ENCODE measurements at places on chromosomes 3 and 15.

DNA sequence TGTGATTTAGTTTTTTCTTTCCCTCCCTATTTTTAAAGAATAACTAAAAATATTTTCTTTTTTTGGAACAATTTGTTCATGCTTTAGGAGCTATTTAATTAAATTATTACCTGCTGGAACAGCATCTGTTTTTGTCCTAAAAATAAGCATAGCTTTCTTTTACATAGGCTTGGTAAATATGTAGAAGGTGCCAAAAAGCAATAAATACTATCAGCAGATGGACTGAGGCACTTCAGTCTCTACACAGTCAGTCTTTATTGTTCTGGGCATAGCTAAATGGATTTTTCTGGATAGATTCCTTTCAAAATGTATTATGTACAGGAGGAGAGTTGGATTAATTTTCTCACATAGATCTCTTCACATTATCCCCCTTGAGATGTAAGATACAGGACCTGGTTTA is 223.5 kb downstream of the NAALADL2 start:
- DNase-seq: no peak

DNA sequence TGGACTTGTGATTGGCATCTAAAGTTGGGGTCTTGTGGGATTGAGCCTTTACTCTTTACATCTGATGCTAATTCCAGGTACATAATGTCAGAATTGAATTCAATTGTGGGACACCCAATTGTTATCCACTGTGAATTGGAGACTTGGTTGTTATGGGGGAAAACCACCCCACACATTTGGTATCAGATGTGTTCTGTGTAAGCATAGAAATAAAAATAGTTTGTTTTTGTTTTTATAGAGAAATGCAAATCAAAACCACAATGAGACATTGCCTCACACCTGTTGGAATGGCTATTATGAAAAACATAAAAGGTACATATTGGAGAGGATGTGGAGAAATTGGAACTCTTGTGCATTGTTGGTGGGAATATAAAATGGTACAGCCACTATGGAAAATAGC is 58.5 kb downstream of the CPA3 start:
- no peak for DNase-seq

GRCh38 chr3:9080163-9080562 is 116.9 kb upstream of the RAD18 start:
- DNase-seq: no peak

DNA sequence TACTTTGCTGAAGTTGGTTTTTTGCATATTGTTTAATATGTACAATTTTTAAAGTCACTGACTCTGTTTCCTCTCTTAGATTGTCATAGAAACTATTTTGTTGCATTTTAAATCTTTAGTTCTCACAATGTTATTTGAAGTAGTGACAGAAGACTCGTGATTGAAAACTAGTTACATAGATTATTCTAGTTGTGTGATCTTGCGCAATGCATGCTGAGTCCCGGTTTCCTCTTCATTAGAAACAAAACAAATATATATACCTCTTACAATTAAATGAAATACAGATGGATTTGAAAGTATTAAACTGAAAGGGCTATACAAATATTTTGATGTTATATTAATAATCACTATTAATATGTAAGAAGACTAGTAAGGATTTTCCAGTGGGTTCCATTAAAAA is 333.0 kb downstream of the LPP start:
- DNase-seq: no peak

DNA sequence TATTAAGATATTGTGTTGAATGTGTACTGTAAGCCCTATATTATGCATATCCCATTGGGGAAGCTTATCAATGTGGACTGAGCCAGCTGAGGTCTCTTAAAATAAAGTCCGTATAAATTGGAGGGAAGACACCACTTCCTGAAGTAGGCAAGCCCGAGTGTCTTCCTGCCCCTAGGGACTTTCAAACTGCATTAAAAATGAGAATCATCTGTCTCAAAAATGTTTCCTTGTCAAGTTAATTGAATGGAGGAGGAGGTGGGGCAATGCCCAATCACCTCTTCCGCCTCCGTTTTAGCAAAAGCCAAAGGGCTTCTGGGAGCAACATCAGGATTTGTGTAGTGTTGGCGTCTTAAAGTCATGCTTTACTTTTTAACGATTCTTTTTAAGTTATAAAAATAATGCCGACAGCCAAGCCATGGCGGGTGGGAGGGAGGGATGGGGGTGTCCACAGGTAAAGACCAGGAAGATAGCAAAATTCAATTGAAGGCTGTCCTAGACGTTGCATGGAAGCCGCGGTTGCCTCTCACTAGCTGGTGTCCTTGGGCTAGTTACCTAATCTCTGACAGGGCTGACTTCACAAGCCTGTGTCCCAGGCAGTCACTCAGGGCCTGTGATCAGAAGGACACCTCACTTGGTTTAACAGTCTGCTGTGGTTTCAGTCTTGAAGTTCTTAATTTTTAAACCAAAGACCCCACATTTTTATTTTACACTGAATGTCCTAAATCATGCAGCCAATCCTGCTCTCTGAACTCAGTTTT is 524.9 kb upstream of the PROK2 start:
- peak; percentile 12 for DNase-seq

DNA sequence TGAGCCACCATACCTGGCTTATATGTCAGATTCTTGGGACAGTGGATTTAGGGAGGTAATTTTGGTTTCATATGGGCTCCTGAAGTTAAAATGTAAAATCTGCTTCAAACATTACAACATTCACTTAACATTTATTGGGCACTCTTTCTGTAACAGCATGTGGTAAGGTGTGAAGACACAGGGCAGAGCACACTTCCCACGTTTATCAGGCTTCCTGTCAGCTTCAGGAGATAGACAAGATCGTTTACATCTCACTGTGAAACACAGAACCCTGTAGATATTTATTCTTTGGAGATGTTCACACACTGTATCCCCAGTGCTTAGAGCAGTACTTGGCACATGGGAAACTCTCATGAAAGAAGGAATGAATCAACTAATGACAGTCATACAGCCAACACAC is 426.0 kb upstream of the RARB start:
- DNase-seq: no peak

- DNase-seq: no peak
Observed at GRCh38 chr3:100022506-100022905, 91.8 kb downstream of the FILIP1L start.

- DNase-seq: peak; percentile 71
Observed at GRCh38 chr15:98311566-98312188, 336.7 kb upstream of the IGF1R start.

- no peak for DNase-seq
Observed at GRCh38 chr3:177529716-177530335, 332.5 kb upstream of the TBL1XR1 start.

DNA sequence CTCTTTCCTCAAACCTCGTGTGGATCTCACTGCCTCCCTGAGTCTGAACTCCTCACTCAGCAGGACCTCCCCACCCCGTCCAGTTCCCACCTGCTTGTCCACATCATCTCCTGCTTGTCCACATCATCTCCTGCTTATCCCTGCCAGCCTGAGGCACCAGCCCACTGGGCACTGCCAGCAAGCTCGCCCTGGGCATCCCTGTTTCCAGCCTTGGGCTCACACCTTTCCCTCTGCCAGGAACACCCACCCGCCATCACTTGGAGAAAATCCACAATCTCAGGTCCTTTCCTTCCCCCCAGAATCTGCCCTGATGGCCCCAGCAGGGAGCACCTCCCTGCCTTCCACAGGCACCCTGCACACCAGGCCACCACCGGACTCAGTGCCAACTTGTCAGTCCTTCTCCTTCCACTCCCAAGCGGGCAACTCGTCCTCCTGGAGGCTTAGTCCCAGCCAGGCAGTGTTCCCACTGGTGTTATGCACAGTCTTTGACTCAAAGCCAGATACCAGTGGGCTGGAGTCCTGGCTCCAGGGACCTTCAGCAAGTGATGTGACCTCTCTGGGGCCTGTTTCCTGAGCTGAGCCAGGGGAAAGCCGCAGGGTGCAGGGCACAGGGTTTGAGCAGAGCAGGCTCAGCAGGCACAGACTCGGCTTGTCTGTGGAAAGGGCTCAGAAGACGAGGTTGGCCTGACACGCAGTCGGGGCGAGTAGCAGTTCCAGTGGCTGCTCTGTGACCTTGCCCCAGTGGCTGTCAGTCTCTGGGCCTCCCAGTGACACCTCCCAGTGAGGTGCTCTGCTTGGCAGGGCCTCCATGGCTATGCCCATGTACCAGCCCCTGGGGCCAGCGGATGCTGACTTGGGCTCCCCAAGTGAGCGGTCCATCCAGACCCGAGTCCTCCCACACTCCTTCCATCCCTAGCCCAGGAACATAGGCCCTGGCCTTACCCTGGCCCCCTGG is 9.5 kb upstream of the MESP2 start:
- DNase-seq: no peak

DNA sequence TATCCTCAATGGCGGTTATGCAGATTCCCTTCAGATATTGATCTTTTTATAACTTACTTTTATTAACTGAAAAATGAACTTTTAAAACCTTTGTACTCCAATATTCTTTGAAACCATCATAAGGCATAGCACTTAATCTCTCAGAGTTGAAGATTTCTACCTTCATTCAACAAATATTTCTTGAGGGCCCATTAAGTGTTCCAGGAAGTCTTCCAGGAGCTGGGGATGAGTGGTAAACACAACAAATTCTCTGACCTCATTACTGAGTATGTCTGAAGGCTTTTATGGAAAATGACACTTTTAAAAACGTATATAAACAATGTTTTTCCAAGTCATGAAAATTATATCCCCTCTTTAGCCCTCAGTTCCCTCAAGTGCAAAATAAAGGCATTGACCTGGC is 575.3 kb upstream of the IL12A start:
- no peak for DNase-seq

DNA sequence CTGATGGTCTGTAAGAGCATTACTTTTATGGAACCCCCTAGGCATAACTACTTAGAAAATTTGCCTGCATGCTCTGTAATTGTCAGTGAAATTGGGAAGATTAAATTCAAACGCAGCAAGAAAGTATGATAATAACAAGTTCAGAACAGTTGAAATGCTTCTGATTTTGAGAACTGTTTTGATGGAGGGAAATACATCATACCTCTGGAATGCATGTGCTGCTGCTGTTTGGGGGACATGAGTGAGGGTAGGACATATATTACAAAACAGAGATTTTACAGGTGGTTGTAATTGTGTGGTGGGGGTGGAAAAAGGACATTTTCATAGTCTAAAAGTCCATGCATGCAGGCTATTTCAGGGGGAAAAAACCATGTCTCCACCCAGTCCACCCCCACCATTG is 135.0 kb upstream of the DPH6 start:
- no peak for DNase-seq

GRCh38 chr3:27317096-27317495 is 52.1 kb downstream of the NEK10 start:
- no peak for DNase-seq

GRCh38 chr3:36416599-36416998 is 36.3 kb downstream of the STAC start:
- no peak for DNase-seq

DNA sequence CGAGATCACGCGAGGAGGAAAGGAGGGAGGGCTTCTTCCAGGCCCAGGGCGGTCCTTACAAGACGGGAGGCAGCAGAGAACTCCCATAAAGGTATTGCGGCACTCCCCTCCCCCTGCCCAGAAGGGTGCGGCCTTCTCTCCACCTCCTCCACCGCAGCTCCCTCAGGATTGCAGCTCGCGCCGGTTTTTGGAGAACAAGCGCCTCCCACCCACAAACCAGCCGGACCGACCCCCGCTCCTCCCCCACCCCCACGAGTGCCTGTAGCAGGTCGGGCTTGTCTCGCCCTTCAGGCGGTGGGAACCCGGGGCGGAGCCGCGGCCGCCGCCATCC is 1.1 kb upstream of the SETD5 start:
- DNase-seq: peak; percentile 77

DNA sequence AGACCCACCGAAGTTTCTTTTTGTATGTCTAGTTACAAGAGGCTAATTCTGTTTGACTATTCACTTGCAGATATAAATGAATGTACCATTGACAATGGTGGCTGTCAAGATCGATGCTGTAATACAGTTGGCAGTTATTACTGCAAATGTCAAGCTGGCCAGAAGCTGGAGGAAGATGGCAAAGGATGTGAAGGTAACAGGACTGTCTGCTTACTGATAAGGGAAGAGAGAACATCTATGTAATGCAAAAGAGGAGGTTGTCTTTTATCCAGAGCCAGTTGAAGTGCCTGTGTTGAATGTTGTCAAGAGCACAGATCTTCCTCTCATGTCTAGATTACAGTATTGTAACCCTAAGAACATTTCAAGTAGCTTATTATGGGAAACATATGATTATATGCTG is 549.5 kb upstream of the GOLIM4 start:
- no peak for DNase-seq

DNA sequence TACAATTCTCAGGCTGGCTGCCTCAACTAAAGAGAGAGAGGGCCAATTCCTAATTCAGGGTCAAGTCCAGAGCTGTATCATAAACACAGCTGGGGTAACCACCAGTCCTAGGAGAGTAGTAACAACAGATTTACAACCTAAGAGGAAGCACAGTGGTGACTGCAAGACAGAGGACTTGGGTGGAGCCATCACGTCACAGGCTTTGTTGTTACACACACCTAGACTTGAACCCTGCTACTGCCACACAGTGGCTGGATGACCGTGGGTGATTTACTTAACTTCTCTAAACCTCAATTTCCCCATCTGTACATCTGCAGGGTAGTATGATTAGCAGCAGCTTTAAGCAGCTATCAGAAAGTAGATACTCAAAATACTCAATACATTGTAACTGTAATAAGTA is 78.6 kb downstream of the MYLK start:
- DNase-seq: no peak

DNA sequence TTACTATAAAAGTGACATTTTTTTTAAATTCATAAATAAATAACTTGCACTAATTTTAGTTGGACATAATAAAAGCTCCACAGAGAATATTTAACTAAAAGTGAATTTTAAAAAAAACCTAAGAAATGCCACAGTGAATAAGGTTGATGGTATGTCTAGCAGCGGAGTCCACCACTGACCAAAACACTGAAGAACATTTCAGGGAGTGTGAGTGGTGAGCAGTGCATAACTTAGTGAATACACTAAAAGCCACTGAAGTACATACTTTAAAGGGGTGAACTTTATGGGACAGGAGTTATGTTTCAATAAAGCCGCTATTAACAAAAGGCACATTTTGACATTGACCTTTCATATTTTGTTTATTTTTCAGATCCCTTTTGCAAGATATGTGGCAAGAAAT is 32.3 kb downstream of the SRP14 start:
- no peak for DNase-seq

- no peak for DNase-seq
Observed at GRCh38 chr3:171802590-171802956, 7.7 kb downstream of the PLD1 start.

GRCh38 chr15:67196222-67196621 is 58.2 kb downstream of the AAGAB start:
- no peak for DNase-seq

GRCh38 chr15:74326746-74327145 is 40.7 kb downstream of the CYP11A1 start:
- no peak for DNase-seq

GRCh38 chr3:15287565-15288330 is 44.6 kb downstream of the SH3BP5 start:
- no peak for DNase-seq

DNA sequence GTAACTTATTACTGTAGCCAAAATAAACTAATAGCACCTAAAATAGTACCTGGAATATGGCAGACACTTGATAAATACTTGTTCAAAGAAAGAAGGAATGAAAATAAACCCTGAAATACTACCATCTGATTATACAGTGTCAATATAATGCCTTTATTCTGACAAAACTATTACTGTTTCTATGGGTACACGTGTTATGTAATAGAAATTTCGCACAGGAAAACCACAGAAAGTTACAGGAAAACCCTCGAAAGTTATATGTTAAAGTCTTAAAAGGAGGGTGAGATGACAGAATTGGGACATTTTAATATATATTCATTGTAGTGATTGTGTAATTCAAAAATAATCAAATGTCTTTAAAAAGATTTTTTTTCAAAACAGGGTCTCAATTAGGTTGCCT is 28.8 kb downstream of the ETFA start:
- DNase-seq: no peak

- no peak for DNase-seq
Observed at GRCh38 chr3:183698756-183699155, 1.2 kb downstream of the YEATS2 start.

Data from hematopoietic multipotent progenitor cell treated with erythropoietin and hydrocortisone succinate and interleukin-3 and kit ligand, for 15 days (in vitro differentiated cells).